ENCODE measurements at places on chromosomes 5 and 9.

DNA sequence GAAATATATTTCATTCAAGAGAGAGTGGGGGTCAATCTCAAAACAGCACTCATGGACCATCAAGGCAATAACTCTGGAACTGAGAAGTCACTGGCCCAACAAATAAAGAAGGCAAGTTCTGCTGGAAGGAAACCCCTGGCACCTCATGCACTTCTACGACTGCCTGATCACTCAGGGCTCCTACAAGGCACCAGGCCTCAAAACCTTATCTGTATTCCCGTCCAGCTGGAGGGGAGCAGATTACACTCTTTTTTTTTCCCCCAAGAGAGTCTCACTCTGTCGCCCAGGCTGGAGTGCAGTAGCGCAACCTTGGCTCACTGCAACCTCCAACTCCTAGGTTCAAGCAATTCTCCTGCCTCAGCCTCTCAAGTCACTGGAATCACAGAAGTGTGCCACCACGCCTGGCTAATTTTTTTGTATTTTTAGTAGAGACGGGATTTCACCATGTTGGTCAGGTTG lies 49.9 kb downstream of the P4HA2 start:
- ATAC-seq = no peak

- no peak for ATAC-seq
Observed at GRCh38 chr5:93930098-93930497, 188.7 kb upstream of the POU5F2 start.

DNA sequence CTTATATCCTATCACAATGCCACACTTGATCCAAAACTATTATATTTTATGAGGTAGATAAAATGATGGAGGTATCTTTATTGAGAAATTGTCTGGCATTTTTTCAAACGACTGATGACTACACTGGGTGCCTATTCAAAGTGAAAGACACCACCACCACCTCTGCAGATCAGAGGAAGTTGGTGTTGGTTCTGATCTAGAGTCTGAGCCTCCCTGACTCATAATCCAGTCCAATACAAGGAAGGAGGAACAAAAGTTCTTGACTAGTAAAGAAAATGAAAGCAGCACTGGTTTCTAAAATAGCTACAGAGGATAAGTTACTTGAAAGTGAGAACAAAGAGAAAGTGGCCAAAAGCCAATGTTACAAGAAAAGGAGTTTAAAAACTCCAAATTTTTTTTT lies 139.9 kb downstream of the RFX3 start:
- no peak for ATAC-seq

DNA sequence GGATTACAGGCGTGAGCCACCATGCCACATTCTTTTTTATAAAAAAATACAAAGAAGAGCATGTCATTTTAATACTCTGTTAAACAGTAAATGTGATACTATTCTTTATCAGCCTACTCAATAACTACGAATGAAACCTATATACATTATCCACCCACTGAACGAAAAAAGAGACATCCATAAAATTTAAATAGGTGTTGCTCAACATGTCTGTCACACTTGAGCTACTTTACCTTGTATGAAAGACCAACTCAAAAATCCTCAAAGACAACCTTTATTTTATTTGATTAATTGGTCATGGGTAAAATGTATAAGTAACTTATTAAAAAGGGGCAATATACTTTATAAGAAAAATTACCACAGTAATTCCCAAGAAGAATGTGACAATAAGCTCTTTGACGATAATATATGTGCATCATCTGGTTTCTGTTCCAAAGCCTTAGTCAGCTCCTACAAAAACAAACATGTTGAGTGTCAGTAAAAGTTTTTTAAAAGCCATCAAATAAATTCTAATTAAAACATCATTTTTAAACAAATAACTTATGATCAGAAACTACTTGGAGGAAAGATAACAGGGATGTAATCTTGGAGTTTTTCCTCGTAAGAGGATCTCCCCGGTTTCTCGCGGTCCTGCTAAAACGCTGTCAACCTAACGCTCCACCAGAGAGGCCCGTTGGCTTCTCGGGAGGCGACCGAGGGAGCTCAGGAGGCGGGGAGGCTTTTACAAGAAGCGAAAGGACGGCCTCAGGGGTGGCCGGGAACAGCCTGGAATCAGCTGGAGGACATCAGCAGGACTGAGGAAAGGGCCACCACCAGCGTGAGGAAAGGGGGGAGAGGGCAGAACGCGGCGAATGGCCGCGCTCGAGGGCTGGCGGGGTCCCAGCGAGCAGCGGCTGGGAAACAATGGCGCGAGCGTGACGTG lies 13.5 kb upstream of the ANKRD18B start:
- peak; percentile 85 for ATAC-seq

DNA sequence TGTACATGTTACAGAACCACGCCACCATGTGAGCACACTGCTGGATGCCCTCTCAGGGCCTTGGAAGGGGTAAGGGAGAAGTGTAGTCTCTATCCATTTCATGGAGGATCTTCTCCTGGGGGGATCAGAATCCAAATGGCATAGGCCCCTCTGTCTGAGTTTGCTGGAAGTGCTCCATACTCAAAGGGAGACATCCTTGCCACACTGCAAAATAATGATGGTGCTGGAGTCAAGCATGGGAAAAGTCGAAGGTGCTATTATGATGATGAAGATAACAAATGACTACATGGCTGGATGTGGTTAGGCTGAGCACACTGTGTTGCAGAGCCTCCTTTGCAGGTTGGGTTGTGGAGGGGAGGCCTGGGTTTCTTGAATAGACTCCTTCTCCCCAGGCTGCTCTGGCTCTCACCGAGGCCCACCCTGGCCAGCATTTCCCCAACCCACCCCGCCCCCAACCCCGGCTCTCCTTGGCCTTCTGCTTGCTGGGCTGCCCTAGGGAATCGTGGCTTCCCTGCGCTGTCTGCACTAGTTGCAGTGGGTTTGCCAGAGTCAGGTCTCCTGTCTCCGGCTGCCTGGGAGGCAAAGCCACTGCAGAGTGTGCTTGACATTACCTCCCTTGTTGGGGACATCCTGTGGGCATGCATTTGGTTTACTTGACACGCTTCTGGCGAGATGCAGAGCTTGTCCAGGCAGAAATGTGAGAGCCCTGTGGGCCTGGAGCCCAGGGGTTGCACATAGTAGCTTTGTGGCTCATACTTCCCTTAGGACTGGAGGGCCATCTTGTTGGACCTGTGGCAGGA lies 3.0 kb downstream of the MVB12B start:
- ATAC-seq = no peak

Data from gastroesophageal sphincter (tissue), 4 donors.